ENCODE measurements at places on chromosomes 11 and 22. TPM values are rescaled to one million over a fixed set of nuclear protein-coding genes. Genes with fewer than 3 reads are reported as not detected.

OR8A1 gene
- polyA plus RNA-seq = not detected

AMPD3 gene
- polyA plus RNA-seq = 4.1 TPM

CEND1 gene
- polyA plus RNA-seq = not detected

PLEKHA7 gene
- polyA plus RNA-seq = 12.8 TPM

PPP6R3 gene
- polyA plus RNA-seq = 19.5 TPM

MMP3 gene
- polyA plus RNA-seq = 1.7 TPM

ZNF215 gene
- 0.98 TPM for polyA plus RNA-seq

DNA sequence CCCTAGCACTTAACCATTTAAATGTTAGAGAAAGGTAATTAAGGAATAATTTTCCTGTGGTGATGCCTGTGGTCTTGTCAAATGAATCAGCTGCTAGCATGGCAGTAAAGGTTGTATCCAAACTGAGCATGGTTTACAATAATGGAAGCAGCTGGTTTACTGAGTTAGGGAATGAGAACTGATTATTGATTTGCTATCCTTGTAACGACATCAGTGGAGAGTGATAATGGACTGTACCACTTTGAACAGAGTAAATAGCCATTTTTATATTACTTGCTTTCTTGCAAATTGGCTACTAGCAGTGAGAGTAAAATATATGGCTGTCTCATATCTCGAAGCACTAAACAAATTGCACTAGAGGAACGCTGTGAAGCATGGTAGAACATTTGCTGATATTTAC is 589.0 kb upstream of the ANO5 start:
- no peak for DNase-seq

- no peak for DNase-seq
Observed at GRCh38 chr11:6474806-6475500, 1.2 kb upstream of the TRIM3 start.

- DNase-seq = peak; percentile 43
Observed at GRCh38 chr22:37330200-37331033, 48.1 kb downstream of the CYTH4 start.

DNA sequence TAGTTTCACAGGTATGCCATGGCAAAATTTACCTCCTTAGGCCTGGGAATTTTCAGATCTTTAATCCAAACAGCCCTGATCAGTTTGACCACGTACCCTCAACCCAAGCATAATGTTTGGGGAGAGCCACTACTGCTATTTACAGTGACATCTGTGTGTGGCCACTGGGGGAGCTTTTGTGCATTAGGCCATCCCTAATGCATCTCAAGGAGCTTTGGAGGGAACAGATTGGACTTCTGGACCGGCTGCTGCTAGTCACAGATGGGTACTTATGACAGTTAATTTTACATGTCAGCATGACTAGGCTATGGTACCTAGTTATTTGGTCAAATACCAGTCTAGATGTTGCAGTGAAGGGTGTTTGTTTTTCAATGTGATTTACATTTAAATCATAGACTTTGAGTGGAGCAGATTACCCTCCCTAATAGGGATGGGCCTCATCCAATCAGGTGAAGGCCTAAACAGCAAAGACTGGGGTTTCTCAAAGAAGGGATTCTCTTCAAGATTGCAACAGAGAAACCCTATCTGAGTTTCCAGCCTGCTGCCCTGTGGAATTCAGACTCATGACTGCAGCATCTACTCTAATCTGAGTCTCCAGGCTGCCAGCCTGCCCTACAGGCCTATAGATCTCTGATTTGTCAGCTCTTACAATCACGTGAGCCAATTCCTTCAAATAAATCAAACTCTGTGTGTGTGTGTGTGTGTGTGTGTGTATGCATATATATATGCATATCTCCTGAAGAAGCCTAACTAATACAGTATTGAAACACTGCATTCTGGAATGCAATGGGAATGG is 38.0 kb upstream of the GALNT18 start:
- no peak for DNase-seq

DNA sequence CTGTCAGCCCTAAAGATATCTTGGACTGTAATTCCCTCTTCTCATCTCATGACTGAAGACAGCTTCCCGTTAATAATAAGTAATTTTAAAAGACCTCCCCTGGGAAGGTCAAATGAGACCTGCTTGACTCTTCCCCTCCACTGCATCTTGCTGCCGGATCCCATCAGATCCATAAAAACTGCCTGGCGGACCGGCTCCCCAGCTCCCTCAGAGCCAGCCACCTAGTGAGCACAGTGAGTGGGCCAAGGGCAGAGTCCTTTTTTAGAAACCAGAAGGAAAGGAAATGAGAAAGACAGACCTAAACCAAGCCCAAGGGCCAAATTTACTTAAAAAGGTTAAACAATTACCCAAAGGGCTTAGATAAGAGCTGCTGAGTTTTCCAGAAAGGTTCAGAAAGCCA is 595.3 kb downstream of the OPCML start:
- DNase-seq = no peak

- no peak for DNase-seq
Observed at GRCh38 chr11:74746868-74747267, 1.8 kb upstream of the RNF169 start.

DNA sequence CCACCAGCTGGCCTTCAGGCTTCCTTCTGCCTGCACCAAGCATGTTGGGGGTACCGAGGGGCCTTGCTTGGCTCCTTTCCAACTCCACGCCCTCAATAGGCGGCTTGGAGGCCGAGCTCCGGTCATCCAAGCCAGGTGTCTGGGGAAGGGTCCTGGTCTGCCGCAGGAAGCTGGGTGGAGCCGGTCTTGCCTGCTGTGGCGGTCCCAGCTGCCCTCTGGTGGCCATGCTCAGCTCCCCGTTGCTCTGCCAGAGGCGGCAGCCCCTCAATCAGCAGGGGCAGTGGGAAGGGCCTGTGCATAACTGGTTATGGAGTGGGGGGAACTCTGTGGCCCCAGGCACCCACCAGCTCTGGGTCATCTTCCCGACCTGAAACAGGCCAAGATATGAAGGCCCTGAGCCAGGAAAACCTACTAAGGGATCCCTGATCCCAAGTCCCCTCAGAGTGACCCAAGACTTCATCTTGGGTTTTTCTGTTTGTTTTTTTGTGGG is 3.2 kb downstream of the ARVCF start:
- DNase-seq = peak; percentile 91

DNA sequence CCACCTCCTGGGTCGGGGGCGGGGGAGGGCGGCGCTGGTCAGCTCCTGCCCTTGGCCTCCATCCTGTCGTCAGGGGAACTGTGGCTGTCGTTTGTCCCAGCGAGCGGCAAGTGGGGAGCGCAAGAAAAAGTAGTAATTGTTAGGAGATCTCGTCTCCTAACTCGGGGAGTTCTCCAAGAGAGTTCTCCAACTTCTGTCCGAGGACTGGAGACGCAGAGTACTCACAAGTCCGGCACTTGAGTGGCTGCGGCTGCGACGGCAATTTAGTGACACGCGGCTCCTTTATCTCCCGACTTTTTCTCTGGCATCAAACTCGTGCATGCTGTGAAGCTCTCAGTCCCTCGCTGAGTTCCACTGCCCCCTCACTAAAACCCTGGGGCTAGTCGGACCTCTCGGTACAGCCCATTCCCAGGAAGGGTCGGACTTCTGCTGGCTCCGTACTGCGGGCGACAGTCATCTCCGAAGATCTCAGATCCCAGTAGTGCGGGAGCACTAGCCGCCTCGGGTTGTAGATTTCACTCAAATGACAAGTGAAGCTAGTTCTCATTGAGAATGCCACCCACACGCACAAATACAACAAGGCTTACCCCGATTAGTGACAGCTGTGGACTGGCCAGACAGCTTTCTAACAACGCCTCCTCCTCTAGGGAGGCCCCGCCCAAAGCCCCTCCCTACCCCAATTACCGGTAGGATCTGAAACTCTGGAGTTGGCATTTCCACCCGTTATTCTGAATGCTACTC is at the start of gene PGR:
Gene PGR (minus strand): TSS at position 611 of the 741 bp plus-strand sequence. CDS start 743 bp downstream, outside the sequence.
- DNase-seq = peak; percentile 22

- no peak for DNase-seq
Observed at GRCh38 chr22:17400305-17400704, 31.0 kb downstream of the CECR2 start.

All from stomach (tissue), 19 donors.